Effector memory CD8-positive, alpha-beta T cell (primary cell): ENCODE measurements at places on chromosomes 4 and X.

DNA sequence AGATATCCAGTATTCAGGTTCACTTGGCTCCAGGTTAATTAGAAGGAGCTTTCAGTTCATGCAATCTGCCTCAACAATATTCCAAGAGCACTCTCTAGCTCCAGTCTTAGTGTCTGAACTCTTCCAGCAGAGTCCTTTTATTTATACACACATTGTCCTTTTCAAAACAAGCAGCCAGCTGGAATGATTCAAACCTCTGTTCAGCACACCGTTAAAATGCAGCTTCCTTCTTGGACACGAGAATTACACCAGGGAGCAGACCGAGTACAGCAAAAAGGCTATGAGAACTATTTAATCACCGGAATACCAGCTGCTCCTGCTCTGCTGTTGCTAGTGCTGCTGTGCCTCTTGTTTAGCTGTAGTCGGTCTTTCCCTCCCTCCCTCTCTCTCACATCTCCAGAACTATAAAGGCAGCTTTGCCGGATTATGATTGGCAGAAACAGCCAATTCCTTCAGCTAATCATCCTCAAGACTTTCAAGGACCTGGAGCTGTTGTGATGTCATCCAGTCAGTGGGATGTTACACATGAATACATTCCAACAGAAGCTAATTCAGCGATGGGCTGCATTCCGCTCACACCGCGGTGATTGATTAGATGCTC, at the start of gene NDST4:
Gene NDST4 (minus strand): TSS at position 115 of the 601 bp plus-strand sequence. CDS start 36,584 bp downstream, outside the sequence.
- peaks cover 4% of the 10 kb centered on the region for H3K36me3 ChIP-seq
- DNase-seq, result no peak
- H3K4me3 ChIP-seq, result no peak within 1 kb of the TSS
- H3K27me3 ChIP-seq, result no peaks in the 10 kb centered on the region
- H3K4me1 ChIP-seq, result no peaks in the 10 kb centered on the region
- H3K27ac ChIP-seq, result no peak within 1 kb of the TSS

- H3K4me3 ChIP-seq, result no peak overlapping the region
- H3K36me3 ChIP-seq, result no peaks in the 10 kb centered on the region
- H3K27ac ChIP-seq, result peak overlapping the region; percentile 84
Observed at GRCh38 chrX:9566150-9566621, 101.3 kb downstream of the TBL1X start.

DNA sequence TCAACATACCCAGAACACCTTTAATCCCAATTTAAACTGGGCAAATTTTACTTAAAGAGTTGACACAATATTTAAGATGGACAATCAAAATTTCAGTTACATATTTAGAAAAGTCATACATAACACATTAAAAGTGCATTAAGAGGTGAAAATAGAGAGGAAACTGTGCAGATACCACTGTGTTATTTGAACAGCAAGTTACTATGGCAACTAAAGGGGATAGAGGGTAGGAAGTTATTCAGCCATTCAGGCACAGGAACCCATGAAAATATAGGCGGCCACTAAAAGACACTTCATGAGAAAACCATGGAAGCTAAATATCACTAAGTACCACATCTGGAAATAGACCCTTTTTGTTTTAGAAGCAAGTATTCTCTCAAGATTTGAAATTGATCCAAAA, 75.1 kb downstream of the PDGFC start:
- H3K27me3 ChIP-seq, result no peaks in the 10 kb centered on the region
- no peak overlapping the region for H3K27ac ChIP-seq
- no peak overlapping the region for H3K4me3 ChIP-seq

DNA sequence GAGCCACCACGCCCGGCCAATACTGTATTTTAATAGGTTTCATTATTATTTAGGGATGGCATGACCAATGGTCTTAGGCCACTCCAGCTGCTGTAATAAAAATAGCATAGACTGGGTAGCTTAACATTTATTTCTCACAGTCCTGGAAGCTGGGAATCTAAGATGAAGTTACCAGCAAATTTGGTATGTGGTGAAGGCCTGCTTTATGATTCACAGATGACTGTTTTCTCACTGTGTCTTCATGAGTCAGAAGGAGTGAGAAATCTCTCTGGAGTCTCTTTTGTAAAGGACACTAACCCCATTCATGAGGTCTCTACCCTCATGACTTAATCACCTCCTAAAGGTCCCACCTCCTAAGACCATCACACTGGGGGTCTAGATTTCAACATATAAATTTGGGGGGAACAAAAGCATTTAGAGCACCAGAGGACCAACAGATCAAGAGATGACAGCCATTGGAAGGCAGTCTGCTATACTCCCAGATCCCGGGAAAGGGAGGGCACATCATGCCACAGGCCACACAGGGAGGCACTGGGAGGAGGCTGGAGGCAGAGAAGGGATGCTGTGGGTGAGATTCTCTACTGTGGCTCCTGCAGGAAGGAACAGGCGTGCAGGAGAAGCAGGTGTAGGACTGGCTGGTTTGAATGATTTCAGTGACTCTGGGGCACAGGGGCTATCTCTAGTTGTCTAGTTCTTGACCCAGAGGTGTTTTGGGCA, 335.8 kb upstream of the SFRP2 start:
- no peaks in the 10 kb centered on the region for H3K36me3 ChIP-seq
- H3K4me3 ChIP-seq, result no peak overlapping the region
- no peaks in the 10 kb centered on the region for H3K4me1 ChIP-seq
- H3K27me3 ChIP-seq, result peaks cover 6% of the 10 kb centered on the region
- H3K27ac ChIP-seq, result no peak overlapping the region

- no peak for DNase-seq
- no peaks in the 10 kb centered on the region for H3K4me1 ChIP-seq
- no peaks in the 10 kb centered on the region for H3K27me3 ChIP-seq
- no peak overlapping the region for H3K4me3 ChIP-seq
- no peaks in the 10 kb centered on the region for H3K36me3 ChIP-seq
- no peak overlapping the region for H3K27ac ChIP-seq
Observed at GRCh38 chrX:69813677-69814076, 197.8 kb downstream of the EDA start.

GRCh38 chrX:154013001-154013421, 6.7 kb downstream of the IRAK1 start:
- no peak overlapping the region for H3K4me3 ChIP-seq
- no peak for DNase-seq
- no peak overlapping the region for H3K27ac ChIP-seq
- H3K4me1 ChIP-seq, result peaks cover 14% of the 10 kb centered on the region

GRCh38 chr4:17168571-17168970, 270.1 kb upstream of the LDB2 start:
- H3K4me3 ChIP-seq, result no peak overlapping the region
- no peaks in the 10 kb centered on the region for H3K4me1 ChIP-seq
- H3K27me3 ChIP-seq, result no peaks in the 10 kb centered on the region
- DNase-seq, result no peak

GRCh38 chr4:14478504-14478903, 523.8 kb upstream of the CPEB2 start:
- no peaks in the 10 kb centered on the region for H3K27me3 ChIP-seq
- H3K36me3 ChIP-seq, result no peaks in the 10 kb centered on the region
- no peak overlapping the region for H3K27ac ChIP-seq
- no peaks in the 10 kb centered on the region for H3K4me1 ChIP-seq

- no peak overlapping the region for H3K27ac ChIP-seq
- H3K4me1 ChIP-seq, result no peaks in the 10 kb centered on the region
- DNase-seq, result no peak
- no peaks in the 10 kb centered on the region for H3K27me3 ChIP-seq
Observed at GRCh38 chr4:165828928-165829327, 44.1 kb upstream of the TLL1 start.

DNA sequence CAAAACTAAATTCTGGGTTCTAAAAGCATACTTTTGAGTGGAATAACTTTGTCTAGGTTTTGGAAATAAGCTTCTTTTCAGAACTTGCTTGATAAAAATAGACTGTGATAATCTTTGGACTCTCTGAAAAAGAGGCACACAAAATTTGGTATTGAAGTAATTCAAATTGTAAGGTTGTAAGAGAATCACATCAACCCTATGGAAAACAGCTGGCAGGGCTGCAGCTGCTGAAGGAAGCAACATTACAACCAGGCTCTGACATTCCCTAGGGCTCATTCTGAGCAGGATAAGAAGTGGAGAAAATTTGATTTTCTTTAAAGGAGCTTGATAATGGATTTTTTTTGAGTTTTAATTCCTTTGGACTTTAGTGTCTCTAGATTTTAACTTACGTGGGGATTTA, 147.6 kb downstream of the FSTL5 start:
- H3K36me3 ChIP-seq, result no peaks in the 10 kb centered on the region
- no peak for DNase-seq
- no peaks in the 10 kb centered on the region for H3K4me1 ChIP-seq
- H3K27me3 ChIP-seq, result no peaks in the 10 kb centered on the region
- no peak overlapping the region for H3K27ac ChIP-seq
- no peak overlapping the region for H3K4me3 ChIP-seq

- H3K4me1 ChIP-seq, result no peaks in the 10 kb centered on the region
- H3K27me3 ChIP-seq, result peaks cover 16% of the 10 kb centered on the region
- no peaks in the 10 kb centered on the region for H3K36me3 ChIP-seq
- no peak overlapping the region for H3K4me3 ChIP-seq
Observed at GRCh38 chr4:143346206-143346605, 9.5 kb downstream of the GAB1 start.

- no peaks in the 10 kb centered on the region for H3K4me1 ChIP-seq
- H3K27ac ChIP-seq, result no peak overlapping the region
- no peak for DNase-seq
Observed at GRCh38 chrX:154661170-154661569, 7.8 kb upstream of the CTAG2 start.

GRCh38 chrX:129957241-129958082, 25.0 kb upstream of the BCORL1 start:
- peak overlapping the region; percentile 70 for H3K4me3 ChIP-seq
- H3K36me3 ChIP-seq, result peaks cover 9% of the 10 kb centered on the region
- H3K4me1 ChIP-seq, result peaks cover 22% of the 10 kb centered on the region
- H3K27me3 ChIP-seq, result no peaks in the 10 kb centered on the region
- H3K27ac ChIP-seq, result peak overlapping the region; percentile 23

DNA sequence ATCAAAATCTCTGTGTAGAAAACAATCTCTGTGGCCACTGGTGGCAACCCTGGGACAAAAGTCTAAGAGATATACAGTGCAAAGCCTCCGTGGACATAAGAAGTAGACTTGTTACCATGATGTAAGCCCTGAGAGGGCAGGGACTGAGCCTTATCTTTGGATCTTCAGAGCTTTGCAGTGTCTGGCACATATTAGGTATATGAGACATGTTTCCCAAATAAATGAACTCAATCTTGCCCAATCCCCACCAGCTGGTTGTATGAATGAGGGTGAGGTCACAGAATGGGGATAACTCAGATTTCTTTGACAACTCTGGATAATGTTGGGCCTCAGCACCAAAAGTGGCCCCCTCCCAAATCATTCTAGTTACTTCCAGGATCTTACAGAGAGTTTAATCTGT, 511.4 kb upstream of the DIPK2B start:
- no peak overlapping the region for H3K27ac ChIP-seq
- H3K4me3 ChIP-seq, result no peak overlapping the region
- no peaks in the 10 kb centered on the region for H3K27me3 ChIP-seq
- DNase-seq, result no peak

- H3K4me1 ChIP-seq, result no peaks in the 10 kb centered on the region
- no peak overlapping the region for H3K27ac ChIP-seq
- no peak overlapping the region for H3K4me3 ChIP-seq
- H3K36me3 ChIP-seq, result no peaks in the 10 kb centered on the region
Observed at GRCh38 chr4:163251204-163251603, 81.2 kb downstream of the NPY1R start.

GRCh38 chrX:6852869-6853268, 294.6 kb upstream of the STS start:
- no peak overlapping the region for H3K4me3 ChIP-seq
- no peaks in the 10 kb centered on the region for H3K4me1 ChIP-seq
- no peak overlapping the region for H3K27ac ChIP-seq
- no peak for DNase-seq
- no peaks in the 10 kb centered on the region for H3K27me3 ChIP-seq
- H3K36me3 ChIP-seq, result no peaks in the 10 kb centered on the region

- peak overlapping the region; percentile 73 for H3K4me3 ChIP-seq
- no peaks in the 10 kb centered on the region for H3K36me3 ChIP-seq
- H3K27ac ChIP-seq, result peak overlapping the region; percentile 41
- H3K4me1 ChIP-seq, result peaks cover 12% of the 10 kb centered on the region
- H3K27me3 ChIP-seq, result peaks cover 47% of the 10 kb centered on the region
- DNase-seq, result no peak
Observed at GRCh38 chr4:153683763-153684181, 308 bp upstream of the TLR2 start.

DNA sequence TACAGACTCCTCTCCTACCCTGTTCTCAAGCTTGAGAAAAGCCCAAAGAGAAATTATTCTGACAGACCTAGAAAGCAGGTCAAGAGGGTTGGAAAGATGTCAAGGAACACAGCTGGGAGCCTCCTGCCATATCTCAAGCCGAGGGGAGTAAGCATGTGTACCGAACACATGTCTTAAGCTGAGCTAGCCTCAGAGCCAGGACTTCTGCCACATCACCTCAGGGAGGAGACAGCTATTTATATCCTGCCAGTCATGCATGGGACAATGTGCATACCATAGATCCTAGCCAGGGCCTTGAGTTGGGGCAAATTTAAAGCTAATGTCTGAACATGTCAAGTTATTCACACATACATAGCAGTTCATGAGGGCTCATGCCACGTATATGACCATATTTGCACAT, 11.8 kb downstream of the TMEM31 start:
- H3K4me3 ChIP-seq, result no peak overlapping the region
- H3K27ac ChIP-seq, result no peak overlapping the region
- H3K4me1 ChIP-seq, result no peaks in the 10 kb centered on the region

DNA sequence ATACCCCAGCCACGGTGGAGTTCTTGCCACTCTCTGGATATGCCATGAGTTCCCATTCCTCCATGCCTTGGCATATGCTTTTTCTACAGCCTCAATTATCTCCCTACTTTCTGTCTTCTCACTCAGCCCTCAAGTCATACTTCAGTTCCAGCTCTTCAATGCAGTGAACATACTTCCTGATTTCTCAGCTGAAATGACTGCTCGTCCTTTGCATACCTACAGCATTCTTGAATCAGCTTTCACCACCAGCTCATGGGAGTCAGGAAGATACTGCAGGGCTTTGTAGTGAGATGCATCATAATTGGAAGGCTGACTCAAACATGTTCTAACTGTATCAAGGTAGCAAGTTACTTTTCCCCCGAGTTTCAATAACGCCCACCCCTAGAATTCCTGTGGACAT, 118.4 kb downstream of the APBB2 start:
- H3K4me1 ChIP-seq, result no peaks in the 10 kb centered on the region
- H3K36me3 ChIP-seq, result no peaks in the 10 kb centered on the region
- no peak overlapping the region for H3K4me3 ChIP-seq
- no peaks in the 10 kb centered on the region for H3K27me3 ChIP-seq
- no peak for DNase-seq

GRCh38 chr4:169971456-169972015, 54.7 kb downstream of the MFAP3L start:
- no peak for DNase-seq
- H3K4me1 ChIP-seq, result no peaks in the 10 kb centered on the region
- no peaks in the 10 kb centered on the region for H3K36me3 ChIP-seq
- H3K27ac ChIP-seq, result no peak overlapping the region
- peaks cover 24% of the 10 kb centered on the region for H3K27me3 ChIP-seq

GRCh38 chr4:3801521-3801920, 35.3 kb downstream of the ADRA2C start:
- peaks cover 62% of the 10 kb centered on the region for H3K27me3 ChIP-seq
- peaks cover 3% of the 10 kb centered on the region for H3K36me3 ChIP-seq
- H3K27ac ChIP-seq, result no peak overlapping the region
- no peak for DNase-seq

GRCh38 chr4:22999419-22999818, 306.7 kb downstream of the GBA3 start:
- H3K4me3 ChIP-seq, result no peak overlapping the region
- DNase-seq, result no peak
- no peak overlapping the region for H3K27ac ChIP-seq
- no peaks in the 10 kb centered on the region for H3K4me1 ChIP-seq
- no peaks in the 10 kb centered on the region for H3K27me3 ChIP-seq
